ENCODE measurements at places on chromosomes 5 and 9.

GRCh38 chr5:74073257-74073656 lies 447.3 kb downstream of the ARHGEF28 start:
- DNase-seq = no peak

DNA sequence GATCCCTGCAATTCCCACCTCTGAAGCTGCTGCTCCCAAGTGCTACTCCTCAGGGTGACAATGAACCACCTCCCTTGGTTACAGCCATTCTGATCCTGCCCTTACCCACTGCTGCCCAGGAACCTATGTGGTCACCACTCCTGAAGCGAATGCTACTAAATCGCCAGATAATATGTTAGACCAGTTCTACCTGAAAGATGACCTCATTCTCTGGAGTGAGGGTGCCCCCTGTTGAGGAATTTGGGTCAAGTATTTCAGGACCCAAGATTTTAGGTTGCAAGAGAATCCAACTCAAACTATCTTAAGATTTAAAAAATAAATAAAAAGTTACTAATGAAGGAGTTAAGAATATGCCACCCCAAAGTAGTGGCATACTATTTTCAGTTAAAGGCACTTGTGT lies 5.8 kb upstream of the SNAPC3 start:
- DNase-seq = no peak

GRCh38 chr9:137534256-137535119 lies 15.7 kb downstream of the PNPLA7 start:
- no peak for DNase-seq

- DNase-seq = no peak
Observed at GRCh38 chr9:88988796-88989641, 2.2 kb upstream of the S1PR3 start.

DNA sequence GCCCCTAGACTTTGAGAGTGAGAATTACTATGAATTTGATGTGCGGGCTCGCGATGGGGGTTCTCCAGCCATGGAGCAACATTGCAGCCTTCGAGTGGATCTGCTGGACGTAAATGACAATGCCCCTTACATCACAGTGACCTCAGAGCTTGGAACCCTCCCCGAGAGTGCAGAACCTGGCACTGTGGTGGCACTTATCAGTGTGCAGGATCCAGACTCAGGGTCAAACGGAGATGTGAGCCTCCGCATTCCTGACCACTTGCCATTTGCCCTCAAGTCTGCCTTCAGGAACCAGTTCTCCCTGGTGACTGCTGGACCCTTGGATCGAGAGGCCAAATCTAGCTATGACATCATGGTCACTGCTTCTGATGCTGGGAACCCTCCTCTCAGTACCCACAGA lies 1.3 kb downstream of the PCDHGC4 start:
- DNase-seq = no peak

DNA sequence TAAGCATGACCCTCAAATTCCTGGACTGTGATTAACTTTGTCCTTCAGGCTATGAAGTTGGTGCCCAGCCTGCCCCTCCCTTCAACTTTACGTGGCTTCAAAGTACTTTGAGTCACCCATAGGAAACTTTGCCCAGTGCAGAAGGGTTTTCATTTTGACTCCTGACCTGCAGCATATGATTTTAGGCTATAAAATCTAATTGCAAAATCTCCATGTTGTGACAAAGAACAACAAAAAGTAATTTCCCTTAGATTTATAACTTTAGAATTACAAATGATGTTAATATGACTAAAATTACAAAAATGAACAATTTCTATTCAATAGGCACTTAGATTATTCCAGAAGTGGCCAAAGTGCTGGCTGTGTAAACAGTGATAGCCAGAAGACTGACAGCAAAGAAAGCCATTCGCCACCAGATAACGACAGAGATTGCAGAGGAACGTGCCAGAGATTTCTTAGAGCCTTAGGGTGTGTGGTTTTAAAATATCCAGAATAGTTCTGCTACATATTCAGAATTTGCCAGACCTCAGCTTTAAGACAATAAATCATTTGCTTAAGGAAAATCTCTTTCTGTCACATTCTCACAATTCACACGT lies 197.4 kb downstream of the SEMA5A start:
- no peak for DNase-seq

DNA sequence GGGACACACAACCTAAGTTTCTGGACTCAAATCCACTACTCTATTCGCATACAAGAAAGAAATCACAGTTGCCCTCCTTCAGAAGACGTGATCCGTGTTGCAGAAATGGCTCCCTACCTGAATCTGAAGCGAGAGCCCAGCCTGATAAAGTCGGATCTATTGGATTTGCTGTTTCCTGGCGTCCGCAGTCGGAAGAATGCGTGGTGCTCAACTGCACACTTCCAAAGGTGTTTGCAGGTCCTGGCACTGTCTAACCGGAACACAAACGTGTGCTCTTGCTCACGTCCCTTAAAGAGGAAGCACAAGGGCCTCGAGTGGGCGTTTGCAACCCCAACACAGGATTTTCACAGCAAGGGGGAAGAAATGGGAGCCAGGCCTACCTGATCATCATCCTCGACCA lies 65.5 kb downstream of the EPB41L4B start:
- no peak for DNase-seq

DNA sequence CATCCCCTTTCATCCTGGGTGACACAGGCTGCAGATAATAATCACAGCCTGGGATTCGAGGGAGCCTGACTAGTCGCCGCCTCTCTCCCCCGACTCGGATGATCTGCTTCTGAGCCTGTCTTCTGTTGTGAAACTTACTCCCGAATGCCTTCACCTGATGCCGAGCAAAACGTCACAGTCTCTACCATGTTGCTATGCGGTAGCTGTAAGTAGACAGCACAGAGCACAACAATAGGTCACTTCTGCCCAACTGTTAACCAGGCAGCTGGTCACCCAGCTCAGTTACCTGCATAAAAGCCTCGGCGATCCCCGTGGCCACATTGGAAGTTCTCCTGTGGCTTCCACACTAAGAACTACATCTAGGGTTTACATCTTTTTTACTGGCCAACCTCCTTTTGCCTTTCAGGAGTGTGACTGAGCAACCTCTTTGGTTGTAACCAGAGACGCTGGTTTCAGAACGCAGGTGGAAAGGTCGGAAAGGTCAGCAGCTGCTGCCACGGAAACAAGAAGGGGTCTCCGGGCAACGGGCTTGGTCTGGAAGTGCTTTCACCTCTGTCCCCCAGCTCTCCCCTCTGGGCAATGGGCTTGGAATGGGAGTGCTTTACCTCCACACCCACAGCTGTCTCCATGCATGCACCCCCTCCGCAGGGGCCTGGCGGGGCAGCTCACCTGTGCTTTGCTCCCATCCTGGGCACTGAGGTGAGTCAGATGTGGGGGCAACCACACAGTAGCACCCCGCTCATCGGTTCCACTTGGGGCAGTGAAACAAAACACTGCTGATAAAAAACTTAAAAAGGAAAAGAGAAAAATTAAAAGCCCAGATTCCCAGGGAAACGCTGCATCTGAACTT lies 7.6 kb upstream of the PPP1R26 start:
- no peak for DNase-seq

DNA sequence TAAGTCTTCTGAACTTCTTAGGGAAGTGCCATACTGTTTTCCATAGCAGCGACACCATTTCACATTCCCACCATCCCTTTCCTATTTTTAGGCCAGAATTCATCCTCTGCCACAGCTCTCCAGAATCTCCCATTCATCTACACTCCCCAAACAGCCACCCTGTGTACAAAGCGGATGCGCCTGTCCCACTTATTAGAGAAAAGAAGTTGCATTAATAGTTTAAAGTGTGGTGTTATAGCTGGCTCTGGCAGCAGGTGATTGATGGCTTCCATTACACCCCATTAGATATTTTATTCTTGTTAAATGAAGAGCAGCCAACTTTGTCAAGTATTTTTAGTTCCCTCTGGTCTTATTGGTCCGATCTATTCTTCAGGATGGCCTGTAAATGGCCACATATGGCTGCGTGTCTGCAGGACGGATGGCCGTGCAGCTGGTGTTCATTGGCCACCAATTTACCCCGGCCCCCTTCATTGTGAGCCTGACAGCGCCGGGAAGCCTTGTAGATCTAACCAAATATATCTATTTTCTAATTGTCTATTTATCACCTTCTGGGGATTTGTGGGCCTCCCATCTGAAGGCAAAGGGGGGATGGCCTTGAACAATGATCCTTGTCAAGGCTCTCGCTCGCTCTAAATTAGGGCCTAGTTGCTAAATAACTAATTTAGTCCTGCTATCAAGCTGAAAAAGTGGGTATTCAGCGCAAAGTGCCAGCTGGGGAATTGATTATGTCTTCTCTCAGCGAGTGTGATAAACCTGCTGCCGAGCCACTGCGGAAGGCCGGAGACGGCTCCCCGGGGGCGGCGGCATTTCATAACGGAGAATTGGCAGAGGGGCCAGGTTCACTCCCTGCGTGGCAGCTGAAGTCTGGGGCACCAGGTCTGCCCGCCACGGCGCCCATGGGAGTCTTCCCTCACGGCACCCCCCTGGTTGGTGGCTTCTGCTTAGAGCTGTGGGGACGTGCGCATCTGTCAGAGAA lies 141.1 kb downstream of the MELK start:
- no peak for DNase-seq

GRCh38 chr5:133340002-133340755 lies 272.2 kb downstream of the FSTL4 start:
- no peak for DNase-seq

DNA sequence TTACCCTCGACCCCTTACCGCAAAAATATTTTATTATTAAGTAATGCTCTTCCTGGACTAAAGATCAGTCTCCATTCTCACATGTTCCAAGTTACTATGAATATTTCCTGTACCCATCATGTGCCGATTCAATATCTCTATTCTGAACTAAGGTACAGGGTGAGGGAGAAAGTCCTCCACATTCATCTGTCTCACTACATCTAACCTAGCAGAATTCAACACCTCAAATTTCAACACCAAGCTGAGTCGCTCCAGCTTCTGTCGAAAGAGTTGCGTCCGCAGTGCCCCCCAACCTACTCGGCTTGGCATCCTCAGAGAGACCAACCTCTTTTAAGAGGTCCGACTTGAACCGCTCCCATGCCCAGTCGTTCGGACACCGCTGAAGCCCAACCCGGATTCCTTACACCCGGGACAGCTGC lies 1.0 kb downstream of the CERT1 start:
- DNase-seq = no peak

DNA sequence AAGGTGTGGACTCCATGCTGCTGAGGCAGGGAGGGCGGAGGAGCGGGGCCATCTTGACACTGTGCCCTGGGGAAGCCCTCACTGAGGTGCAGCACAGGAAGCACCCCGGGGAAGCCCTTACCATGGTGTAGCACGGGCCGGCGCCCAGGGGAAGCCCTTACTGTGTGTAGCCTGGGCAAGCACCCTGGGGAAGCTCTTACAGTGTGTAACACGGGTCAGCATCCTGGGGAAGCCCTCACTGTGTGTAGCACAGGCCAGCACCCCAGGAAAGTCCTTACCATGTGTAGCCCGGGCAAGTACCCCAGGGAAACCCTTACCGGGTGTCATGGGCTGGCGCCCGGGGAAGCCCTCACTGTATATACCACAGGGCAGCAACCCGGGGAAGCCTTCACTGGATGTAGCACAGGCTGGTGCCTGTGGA lies 62.6 kb upstream of the ZNF354B start:
- DNase-seq = no peak

GRCh38 chr5:98772415-98773213 lies 849 bp upstream of the RGMB start:
- DNase-seq = no peak

DNA sequence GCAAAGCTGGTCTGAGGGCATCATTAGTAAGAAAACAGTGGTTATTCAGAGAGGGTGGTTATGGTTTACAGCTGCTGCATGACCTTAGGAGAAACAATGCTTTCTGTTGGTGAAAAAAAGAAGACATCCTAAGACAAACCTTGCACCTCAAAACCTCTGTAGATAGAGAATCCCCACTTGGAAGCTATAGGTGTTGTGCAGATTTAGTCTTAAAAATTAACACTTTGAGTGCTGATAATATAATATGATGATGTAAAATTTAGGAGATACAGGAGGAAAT lies 1.4 kb upstream of the PTTG1 start:
- DNase-seq = no peak

- DNase-seq = no peak
Observed at GRCh38 chr9:34125681-34126206, 754 bp downstream of the DCAF12 start.

DNA sequence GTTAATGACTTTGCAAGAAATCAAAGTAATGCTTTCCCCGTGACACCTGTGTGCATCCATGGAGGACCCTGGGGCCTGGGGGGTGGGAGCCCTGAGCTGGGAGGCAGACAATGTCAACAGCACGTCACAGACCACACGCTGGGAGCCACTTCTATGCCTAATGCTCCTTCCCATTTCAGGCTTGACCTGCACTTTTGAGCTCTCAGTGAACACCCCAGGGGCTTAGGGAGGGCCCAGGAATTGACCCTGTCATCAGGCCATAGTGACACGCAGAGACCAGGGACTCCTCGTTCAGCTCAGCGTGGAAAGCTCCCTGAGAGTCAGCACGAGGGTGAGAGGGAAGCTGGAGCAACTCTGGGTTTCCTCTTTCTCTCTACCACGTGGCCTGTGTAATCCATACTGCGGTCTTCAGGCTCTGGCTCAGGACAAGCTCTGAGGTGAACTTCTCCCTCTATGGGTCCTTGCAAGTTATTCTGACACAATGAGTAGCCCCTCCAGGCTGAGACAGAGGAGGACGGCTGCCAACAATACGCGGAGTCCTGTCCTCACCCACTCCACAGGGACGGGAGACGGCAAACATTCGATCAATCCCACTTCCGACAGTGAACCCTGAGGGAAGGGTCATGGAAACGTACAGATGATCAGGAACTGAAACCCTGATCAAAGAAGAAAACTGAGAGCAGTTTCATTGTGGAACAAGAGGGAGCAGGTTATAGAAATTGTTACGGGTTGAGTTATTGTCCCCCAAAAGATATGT lies 130.8 kb upstream of the IRX4 start:
- no peak for DNase-seq

GRCh38 chr5:151819830-151820229 lies 48.1 kb downstream of the G3BP1 start:
- no peak for DNase-seq

- DNase-seq = no peak
Observed at GRCh38 chr5:72079288-72079687, 28.0 kb upstream of the MAP1B start.

DNA sequence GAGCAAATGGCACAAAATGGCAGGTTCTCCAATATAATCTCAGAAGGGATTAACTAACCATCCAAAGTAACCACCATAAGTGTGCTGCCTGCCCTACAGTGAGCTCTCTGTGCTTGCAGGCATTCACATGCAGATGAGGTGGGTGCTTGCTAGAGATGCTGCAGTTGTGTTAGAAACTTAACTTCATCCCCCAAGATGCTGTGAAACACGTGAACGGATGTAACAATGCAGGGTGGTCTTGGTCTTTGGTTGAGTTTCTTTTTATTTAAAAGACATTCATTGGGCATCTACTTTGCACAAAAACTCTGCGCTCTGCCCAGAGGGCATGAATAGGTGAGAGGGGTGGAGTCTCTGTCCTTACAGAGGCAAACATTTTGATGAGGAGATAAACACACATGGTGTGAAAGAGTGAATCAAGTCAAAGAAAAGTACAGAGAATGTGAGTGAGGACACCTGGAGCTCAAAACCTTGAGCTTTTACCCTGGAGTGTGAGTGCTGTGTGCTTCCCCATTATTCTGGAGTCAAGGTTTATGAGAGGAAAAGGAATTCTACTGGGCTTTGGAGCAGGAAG lies 143.9 kb upstream of the DAP start:
- DNase-seq = no peak

Measured in retinal pigment epithelial cell (primary cell).